ENCODE measurements at places on chromosomes 5 and 9.

DNA sequence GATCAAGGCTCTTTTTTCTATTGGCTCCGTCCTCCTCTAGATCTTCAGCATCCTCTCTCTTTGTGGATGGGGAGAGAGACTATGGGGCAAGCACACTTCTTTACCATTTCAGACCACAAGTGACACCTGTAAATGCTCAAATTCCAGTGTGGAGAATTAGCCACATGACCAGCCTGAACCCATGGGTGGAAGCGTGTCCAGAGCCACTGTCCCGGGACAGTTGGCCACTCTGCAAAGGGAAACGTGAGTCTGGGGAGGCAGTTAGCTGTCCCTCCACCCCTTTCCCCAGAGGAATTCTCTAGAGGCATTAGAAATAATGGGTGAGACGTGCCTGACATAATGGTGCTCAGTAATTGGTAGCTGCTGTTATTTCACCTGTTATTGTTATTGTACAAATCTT lies 40.9 kb downstream of the AMBP start:
- DNase-seq, result no peak

DNA sequence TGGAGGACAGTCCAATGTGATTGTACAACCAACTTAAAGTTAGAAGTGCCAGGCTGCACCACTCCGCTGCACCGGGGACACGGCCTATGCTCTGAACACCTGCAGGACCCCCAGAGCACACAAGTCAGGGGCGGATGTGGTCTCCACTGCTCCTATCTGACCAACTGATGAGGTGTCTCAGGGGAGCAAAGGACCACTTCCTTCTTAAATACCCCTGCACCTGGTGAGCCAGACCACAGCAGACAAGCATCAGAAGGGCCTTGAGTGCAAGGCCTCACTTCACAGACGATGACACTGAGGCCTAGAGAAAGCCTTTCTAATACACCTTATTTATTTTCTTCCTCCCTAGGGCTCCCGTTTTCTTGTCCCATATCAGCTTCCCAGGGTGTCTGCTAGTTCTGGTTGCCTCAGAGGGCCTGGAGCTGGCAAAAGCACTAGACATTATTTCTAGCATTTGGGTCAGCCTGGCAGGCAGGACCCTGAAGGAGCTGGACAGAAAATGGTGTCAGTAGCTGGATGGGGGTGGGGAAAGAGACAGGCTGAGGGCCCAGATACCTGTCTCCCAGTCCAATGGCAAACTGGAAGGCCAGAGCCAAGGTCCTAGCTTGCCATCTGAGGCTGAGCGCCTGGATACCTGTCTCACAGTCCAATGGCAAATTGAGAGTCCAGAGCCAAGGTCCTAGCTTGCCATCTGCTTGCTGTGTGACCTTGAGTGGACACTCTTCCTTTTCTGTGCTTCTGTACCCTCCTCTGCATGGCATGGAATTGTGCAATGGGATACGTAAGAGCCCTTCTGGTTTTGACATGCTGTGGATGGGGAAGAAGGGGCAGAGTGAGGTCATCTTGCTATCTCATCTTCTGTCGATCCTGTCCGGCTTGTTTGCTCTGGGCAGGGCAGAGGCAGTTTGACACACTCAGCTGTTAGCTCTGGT lies 9.0 kb downstream of the CCDC69 start:
- peak; percentile 83 for DNase-seq

GRCh38 chr5:170681013-170681433 lies 102.5 kb upstream of the GABRP start:
- no peak for DNase-seq

DNA sequence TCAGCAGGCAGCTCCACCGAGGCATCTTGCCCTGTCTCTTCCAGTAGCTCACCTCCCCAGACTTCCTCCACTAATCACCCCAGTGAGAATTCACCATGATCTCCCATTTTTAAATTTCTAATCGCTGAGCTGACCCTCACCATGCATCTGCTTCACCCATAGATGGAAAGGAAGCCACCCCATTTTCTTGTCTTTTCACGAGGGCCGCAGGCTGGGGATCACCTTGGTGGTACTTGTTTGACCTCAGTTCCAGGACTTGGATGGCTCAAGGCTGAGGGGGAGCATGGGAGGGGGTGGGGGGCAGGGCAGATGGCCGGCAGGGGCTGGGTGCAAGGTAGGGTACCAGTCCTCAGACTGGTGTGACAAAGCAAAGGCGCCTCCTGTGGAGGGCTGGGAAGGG lies 3.6 kb downstream of the PROP1 start:
- no peak for DNase-seq

GRCh38 chr5:154296525-154297159 lies 106.1 kb downstream of the GALNT10 start:
- DNase-seq, result no peak

- no peak for DNase-seq
Measured at GRCh38 chr9:38144421-38144820, 75.4 kb upstream of the SHB start.

GRCh38 chr5:96076451-96076850 lies 114.8 kb upstream of the ELL2 start:
- no peak for DNase-seq

GRCh38 chr5:174303035-174303434 lies 257.5 kb downstream of the NSG2 start:
- no peak for DNase-seq

DNA sequence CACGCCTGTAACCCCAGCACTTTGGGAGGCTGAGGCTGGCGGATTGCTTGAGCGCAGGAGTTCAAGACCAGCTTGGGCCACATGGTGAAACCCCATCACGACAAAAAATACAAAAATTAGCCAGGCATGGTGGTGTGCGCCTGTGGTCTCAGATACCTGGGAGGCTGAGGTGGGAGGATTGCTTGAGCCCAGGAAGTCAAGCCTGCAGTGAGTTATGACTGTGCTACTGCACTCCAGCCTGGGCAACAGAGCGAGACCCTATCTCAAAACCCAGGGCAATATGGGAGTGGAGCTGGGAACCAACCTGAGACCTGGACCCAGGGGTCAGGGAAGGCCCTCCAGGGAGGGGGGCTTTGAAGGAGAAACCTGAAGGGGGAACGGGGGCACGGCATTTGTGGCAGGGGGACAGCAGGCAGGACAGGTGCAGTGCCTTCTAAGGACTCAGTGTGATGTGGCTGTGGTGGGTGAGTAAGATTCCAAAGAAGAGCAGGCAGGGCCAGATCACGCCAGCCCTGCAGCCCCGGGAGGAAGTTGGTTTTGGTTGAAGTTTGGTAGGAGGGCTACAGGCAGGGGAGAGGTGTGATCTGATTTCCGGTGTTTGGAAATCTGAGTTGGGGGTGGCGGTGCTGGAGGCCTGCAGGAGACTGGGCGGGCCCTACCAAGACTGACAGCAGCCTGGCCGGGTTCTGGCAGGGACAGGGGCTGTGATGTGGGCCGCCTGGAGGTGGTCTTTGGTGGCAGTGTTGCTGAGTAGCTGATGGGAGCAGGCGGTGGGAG lies 46.2 kb downstream of the NTNG2 start:
- DNase-seq, result peak; percentile 68

- no peak for DNase-seq
Measured at GRCh38 chr9:135038331-135038730, 49.1 kb upstream of the OLFM1 start.
